Left renal pelvis (tissue), 4 donors: ENCODE measurements at places on chromosomes 2 and 18.
A peak's percentile ranks its signal among the peaks of the same experiment; 100 is the strongest.

DNA sequence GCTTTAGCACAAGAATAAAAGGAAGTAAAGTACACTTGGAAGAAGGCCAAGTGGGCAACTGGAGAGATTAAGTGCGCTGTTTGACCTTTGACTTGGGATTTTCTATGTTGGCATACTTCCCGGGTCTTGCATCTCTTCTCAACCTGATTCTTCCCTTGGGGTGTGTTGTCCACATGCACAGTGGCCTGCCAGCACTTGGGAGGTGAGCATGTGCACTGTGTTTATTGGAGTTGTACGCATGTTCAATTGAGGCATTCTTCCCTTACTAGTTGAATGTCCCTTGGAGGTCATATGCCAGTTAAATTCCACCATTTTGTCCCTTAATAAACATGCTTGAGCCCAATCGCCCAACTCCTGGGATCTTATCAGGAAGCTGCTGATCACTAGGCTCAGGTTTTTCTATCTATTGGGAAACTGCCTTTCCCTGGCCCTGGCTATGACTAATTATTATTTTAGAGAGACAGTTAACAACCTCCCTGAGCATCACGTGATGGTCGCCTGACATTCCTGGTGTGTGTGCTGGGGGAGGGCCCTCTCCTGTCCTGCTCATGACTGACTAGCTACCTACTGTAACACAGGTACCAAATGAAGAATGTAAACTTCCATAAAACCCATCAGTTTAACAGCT, 62.5 kb upstream of the RAPGEF4 start:
- DNase-seq: no peak

- no peak for DNase-seq
Measured at GRCh38 chr18:12579775-12580174, 78.1 kb downstream of the SPIRE1 start.

DNA sequence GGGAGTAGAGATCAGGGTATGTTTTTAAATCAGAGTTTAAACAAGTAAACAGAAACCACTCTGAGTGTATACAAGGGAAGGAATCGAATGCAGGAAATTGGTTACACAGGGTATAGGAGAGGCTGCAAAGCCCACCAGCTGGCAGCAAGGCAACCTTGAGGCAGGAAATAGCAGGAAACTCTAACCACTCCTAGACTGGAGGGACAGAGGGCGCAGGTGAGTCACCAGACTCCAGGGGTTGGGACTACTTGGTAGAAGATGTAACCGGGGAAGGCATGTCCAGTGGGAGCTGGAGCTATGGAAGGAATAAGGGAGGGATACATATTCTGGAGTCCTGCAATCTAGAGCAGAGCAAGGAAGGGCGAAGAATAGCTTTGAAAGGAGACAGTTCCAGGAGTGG, 152.3 kb downstream of the MEIS1 start:
- no peak for DNase-seq

DNA sequence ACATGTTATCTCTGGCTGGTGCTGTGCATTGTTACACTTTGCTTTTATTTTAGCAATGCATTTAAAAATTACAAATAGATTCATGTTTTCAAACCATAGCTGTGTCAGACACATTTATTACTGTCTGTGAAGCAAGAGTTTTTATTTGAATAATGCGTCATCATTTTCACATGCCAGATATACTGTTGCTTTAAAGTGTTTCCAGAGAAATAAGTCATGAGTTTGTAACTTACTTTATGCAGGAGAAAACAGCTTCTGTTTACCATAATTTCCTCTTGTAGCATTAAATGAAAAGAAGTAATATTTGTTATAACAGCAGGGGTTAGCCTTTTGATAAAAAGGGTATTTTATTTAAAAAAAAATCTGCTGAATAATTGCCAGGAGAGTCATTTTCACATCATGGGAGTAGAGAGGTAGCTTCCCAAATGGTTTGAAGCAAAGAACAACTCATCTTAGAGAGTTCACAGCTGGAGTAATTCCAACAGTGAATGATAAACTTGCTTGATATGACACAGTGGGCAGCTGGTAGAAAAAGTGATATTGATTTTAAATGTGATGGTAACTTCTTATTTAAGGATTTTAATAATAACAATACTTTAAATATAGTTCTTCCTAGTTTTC, 1274.5 kb upstream of the CRIM1 start:
- DNase-seq: no peak

DNA sequence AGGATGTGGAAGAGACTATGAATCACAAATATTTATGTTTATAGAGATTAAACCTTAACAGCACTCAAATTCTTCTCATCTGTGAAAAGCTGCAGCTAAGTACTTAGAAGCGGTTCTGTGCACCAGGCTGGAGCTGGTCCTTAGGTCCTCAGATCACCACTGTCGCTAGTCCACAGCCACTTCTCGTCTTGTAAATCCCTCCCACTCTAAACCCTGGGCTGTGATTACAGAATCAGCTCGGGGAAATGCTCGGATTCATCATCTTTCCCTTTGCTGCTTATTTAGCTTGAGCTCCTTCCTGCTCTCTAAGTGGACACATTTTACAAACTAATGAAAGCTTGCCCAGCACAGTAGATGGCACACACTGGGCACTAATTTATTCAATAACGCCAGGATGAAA, 61.7 kb downstream of the RNF152 start:
- DNase-seq: peak; percentile 25

DNA sequence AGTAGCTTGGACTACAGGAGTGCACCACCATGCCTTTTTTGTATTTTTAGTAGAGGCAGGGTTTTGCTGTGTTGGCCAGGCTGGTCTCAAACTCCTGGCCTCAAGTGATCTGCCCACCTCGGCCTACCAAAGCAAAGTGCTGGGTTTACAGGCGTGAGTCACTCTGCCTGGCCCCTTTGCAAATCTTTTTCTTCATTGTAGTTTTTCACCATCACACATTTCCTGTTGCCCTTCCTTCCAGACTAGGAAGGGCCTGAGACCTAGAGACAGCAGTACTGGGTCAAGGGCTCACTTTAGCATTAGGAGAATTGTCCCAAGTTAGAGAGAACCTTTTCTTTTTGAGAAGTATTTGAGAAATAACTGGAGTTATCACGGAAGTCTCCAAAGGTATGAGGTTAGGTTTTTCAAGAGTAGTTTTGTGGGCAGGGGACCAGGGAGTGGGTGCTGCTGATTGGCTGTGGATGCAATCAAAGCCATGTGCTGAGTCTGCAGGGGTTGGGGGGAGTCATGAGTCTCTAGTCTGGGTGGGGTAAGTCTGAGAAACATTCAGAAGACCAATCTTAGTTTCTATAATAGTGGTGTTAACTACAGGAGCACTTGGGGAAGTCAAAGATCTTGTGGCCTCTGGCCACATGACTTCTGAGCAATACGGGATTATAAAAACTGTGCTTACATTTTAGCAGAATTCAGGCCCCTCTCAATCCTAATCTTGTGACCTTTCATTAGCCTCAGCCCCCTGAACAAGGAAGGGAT, 23.7 kb downstream of the B3GNT2 start:
- no peak for DNase-seq

- no peak for DNase-seq
Measured at GRCh38 chr18:38496222-38496793, 930.7 kb upstream of the CELF4 start.

DNA sequence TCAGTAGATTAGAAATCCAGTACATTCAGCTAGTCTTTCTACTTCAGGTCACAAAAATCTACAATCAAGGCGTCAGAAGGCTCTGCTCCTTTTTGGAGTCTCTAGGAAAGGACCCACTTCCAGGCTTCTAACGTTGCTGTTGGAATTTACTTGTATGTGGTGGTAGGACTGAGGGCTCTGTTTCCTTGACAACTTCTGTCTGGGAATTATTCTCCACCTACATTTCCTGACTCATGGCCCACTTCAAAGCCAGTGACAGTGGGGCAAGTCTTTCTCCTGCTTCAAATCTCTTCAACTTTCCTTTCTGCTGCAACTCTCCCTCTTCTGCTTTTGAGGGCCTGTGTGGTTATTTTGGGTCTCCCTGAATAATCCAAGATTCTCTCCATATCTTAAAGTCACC, 10.4 kb upstream of the TMX3 start:
- no peak for DNase-seq

- no peak for DNase-seq
Measured at GRCh38 chr18:49802623-49803022, 10.7 kb downstream of the ACAA2 start.

GRCh38 chr2:92326-92725, 46.0 kb upstream of the FAM110C start:
- no peak for DNase-seq

GRCh38 chr2:234496055-234496834, 636 bp downstream of the ARL4C start:
- no peak for DNase-seq

DNA sequence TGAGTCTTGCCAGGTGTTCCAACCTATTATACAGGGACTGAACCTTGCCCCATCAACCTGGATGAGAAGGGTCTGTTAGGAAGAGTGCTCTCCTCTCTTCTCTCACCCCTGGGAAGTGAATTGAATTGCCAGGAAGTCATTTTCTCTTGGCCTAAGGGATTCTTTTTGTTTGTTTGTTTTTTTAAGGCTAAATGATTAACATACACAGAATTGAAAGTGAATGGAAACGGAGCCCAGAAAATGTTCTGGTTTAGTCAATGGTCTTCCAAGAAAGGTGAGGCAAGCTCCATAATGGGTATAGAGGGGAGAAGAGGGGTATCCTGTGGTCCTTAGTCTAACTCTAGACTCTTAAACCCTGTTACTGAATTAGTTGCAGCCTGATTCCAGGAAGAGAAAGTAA, 189.1 kb downstream of the FSHR start:
- no peak for DNase-seq

DNA sequence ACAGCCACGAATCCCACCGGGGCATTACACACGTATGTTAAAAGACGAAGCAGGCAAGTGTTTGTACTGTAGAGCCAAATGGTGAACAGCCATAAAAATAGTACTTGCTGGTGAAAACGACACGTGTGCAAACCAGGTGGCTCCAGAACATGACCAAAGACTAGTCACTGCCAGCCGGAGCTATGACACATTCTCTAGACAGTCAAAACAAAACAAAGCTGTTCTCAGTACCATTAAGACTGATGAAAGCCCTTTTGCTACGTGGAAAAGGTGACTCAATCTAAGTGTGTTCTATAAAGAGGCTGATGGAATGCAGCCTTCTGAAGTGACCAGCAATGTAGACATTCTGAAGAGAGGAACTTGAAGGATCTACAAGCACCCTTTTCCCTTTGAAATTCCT, 367.7 kb upstream of the NETO1 start:
- no peak for DNase-seq

- no peak for DNase-seq
Measured at GRCh38 chr2:42767080-42767898, 3.4 kb upstream of the OXER1 start.

GRCh38 chr2:10378189-10378588, 69.9 kb downstream of the ODC1 start:
- no peak for DNase-seq

DNA sequence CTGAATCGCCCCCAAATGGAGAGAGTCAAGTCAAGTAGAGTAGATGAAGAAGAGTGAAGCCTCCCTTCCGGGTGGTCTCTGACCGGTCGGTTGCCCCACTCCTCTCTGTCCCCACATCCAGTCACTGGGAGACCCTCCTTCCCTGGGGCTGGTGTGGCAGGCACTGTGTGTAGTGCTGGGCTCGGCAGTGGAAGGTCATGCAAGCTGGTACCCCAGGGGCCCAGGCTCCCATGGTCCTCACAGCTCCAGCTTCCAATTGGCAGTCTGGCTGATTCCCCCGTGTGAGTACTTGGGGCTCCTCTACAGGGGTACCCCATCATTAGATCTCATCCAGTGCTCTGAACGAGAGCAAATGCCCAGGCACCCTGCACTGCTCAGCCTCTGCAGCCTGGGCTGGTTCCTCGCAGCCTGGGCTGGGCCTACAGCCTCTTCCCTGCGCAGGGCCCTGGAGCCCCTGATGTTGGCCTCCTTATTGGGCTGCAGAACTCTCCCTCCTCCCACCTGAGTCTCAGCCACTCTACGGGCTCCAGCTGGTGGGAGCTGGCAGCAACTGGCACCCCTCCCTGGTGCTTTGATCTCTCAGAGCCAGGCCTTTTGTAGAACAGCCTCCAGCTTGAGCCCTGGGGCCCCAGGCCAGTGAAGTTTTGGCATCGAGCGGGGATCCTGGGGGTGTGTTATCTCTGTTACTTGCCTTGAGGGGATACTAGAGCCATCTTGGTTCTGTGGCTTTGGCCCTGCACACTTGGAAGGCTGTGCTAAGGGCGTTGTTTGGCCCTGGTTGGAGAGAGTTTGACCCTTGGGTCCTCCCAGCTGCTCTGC, 187.8 kb upstream of the HDAC4 start:
- DNase-seq: no peak

GRCh38 chr2:60463249-60463648, 90.2 kb downstream of the BCL11A start:
- peak; percentile 12 for DNase-seq

GRCh38 chr2:14751581-14751980, 119.1 kb downstream of the LRATD1 start:
- no peak for DNase-seq

DNA sequence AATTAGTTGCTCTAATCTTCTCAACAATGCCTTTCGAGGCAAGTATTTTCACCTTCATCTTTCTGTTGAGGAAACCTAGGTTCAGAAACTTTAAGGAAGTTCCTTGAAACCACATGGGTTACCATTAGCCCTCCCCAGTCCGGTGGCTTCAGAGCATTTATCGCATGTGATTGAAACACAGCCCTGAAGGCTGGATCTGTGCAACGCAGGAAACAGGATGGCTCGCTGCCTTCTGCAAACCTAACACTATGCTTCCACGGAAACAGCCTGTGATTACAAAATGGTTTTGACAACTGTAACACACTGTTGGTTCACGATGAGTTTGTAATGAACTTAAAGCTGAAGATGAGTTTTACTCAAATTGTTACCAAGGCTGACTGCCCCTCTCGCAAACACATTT, 68.5 kb downstream of the EPB41L3 start:
- DNase-seq: no peak

- DNase-seq: no peak
Measured at GRCh38 chr2:2121887-2122286, 209.2 kb downstream of the MYT1L start.

DNA sequence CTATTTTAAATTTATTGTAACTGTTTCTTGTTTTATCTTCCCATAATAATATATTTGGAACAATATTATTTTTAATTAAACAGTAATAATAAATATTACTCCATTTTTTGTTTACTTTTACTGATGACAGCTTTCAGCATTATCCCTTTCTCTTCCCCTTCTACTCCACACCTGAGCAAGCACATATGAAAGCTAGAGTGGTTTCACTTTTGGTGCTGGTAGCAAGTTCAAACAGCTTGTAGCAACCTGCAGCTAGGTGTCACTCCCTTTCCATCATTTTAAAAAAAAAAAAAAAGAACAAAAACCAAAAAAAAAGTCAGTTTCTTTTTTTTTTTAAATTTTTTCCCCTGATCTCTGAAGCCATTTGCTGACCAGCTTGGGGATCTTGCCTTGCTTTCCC, 801.8 kb downstream of the CCDC85A start:
- DNase-seq: no peak
